IMR-90 (cell line): ENCODE measurements at places on chromosomes 1 and 21. TPM values are rescaled to one million over a fixed set of nuclear protein-coding genes. Genes with fewer than 3 reads are reported as not detected.

The ADAMTS4 gene
- 0.28 and 0.72 TPM in 2 replicates for total RNA-seq

The GRIK3 gene
- not detected in 2 replicates for total RNA-seq

The ASB17 gene
- total RNA-seq: not detected in 2 replicates

The CD1D gene
- not detected in 2 replicates for total RNA-seq

The ETNK2 gene
- total RNA-seq: 24.7 and 26.0 TPM in 2 replicates

The RPE65 gene
- total RNA-seq: under 0.01 TPM in 1 of 2 replicates, not detected in the other

The OLFM3 gene
- total RNA-seq: not detected in 2 replicates

The CYYR1 gene
- not detected in 2 replicates for total RNA-seq

The KRTAP13-4 gene
- not detected in 2 replicates for total RNA-seq

The HAX1 gene
- total RNA-seq: 140 and 146 TPM in 2 replicates

The CHI3L1 gene
- total RNA-seq: 0.28 TPM in 1 of 2 replicates, not detected in the other

The TRAF3IP3 gene
- 0.18 TPM in 1 of 2 replicates, not detected in the other for total RNA-seq

The CLCA2 gene
- under 0.01 and 0.18 TPM in 2 replicates for total RNA-seq

The SPRR2F gene
- not detected in 2 replicates for total RNA-seq

DNA sequence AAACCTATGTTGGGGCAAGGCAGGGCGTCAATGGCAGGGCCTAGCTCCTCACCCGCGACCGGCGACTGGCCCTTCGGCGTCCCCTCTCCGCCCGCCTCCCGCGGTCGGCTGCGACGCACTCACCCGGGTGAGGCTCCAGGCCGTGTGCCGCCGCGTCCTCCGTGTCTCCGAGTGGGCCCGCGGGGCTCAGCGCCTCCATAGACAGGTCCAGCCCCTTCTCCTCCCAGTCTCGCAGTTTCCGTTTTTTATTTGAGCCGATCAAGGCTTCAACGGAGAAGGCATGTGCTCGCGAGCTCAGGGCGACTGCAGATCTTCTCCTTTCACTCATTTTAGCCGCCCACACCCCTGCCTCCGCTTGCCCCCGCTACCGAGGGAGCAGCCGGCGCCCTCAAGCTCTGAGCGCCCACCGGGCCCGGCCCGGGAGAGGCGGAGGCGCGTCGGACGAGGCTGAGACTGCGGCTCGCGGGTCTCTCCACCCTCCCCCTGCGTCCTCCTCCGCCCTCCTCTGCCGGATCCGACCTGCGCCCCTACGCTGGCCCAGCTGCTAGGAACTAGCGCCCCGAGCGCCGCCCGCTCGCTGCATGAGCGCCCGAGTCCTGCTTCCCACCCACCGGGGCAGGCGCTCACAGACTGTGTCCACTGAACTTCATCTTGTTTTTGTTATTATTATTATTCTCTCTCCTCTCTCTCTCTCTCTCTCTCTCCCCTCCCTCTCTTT, 516 bp downstream of the TBX15 start:
- DNase-seq: no peak

DNA sequence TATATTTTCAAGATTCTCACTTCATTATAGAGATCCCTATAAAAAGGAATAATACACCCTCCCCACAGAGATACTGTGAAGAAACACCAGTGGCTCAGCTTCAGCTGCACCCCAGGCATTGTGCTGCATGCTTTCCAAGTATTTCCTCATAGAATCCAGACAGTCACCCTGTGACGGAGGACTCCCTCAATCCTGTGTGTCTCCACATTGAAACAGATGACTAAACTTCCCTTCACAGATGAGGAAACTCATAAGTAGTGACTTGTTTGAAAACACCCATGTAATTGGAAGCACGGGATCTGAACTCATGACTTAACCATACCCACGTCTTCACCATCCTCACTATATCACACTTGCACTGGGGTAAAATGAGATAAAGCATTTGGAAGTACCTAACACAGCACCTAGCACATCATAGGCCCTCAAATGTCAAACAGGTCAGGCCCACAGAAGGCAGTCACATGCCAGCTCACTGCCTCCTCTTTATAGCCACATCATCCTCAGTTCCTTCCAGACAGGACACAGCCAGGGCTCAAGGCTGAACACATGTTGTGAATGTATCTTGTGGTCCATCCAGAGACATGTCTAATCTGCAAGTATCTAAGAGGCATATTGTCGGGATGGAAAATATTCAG, 55.2 kb downstream of the GPR161 start:
- DNase-seq: peak; percentile 93

DNA sequence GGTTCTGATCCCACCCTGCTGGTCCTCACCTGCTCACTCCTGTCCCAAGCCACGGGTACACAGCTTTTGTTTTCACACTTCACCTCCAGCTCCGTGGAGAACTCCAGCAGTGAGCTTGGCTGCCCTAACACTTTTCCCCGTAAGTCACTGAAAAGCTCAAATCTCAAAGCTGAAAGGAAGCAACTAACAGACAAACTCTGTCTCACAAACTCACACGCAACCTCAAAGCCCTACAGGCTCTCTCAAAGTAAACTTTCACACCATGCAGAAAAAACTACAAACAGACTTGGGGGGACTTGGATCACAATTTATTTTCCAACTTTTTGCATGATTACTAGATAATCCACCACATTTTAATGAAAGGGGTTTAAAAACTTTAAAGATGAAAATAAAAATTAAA, 88.3 kb downstream of the AK5 start:
- DNase-seq: peak; percentile 64

- DNase-seq: peak; percentile 33
Measured at GRCh38 chr21:35102488-35103371, 53.6 kb upstream of the RUNX1 start.

DNA sequence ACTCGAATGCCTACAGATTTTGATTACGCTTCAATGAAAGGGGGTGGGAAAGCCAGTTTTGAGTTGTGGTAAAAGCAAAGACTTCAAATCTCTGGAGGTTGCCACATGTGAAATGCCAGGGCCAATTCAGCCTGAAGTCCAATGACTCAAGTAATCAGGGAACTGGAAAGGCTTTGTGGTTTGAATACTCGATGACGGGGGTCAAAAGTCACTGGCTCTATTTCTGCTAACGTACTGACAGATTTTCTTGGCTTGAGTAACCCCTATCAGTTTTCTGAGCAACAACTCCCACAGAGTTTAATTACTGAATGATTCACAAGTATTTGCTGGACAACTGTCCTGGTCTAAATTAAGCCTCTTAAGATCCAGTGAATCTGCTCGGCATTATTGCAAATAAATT, 152.2 kb downstream of the SIPA1L2 start:
- peak; percentile 98 for DNase-seq

DNA sequence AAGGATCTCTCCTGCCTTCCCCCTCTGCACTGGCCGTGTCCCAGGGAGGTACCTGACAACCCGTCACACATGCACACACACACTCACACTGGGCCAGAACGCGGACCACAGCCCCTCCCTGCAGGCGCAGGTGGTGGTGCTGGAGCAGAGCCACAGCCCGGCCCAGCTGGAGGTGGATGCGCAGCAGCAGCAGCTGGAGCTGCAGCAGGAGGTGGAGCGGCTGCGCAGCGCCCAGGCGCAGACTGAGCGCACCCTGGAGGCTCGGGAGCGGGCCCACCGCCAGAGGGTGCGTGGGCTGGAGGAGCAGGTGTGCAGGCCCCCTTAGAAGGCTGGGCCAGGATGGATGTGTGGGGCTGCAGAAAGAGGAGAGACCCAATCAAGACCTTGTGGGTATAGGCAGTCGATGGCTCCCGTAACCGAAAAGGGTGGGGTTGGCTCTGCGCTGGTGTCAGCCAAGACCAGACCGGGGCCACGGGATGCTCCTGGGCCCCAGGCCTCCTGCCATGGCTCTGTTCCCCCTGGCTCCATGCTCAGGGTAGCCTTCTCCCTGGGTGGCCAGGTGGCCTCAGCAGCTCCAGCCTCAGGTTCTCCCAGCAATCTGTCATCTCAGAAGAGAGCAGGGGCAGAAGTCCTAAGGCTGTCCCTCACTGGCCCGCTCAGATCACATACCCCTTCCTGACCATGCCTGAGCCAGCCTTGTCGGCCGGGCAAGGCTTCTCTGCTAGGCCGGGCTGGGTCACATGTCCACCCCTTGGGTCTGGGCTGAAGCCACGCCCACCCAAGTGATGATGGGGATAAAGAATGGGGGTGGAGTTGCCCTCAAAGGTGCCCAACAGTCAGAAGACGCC, 8.9 kb downstream of the MFAP2 start:
- DNase-seq: no peak

DNA sequence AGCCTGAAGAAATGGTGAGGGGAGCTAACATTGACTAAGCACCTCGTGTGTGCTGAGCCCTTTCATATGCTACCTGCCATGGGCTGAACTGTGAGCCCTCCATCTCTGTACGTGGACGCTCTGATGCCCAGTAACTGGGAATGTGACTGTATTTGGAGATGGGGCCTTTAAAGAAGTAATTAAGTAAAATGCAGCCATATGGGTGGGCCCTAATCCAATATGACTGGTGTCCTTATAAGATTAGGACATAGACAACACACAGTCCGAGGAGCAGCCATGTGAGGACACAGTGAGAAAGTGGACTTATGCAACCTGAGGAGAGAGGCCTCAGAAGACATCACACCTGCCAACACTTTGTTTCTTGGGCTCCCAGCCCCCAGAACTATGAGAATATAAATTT, 92.7 kb upstream of the ATP1B1 start:
- no peak for DNase-seq

DNA sequence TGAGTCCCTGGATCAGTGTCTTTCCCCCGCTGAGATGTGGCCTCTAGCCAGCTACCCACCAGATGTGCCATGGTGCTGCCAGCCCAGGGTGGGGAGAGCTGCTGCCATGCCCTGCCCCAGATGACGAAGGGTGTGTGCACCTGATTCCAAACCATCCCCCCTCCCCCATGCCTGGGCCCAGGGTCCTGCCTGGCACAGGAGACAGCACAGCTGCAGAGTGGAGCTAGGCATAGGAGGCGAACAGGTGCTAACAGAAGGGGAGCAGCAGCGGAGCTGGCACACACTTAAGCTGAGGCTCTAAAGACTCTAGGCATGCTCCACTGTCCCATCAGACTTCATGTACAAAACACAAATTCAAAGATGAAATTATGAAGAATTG, 9.0 kb upstream of the LDLRAP1 start:
- no peak for DNase-seq

DNA sequence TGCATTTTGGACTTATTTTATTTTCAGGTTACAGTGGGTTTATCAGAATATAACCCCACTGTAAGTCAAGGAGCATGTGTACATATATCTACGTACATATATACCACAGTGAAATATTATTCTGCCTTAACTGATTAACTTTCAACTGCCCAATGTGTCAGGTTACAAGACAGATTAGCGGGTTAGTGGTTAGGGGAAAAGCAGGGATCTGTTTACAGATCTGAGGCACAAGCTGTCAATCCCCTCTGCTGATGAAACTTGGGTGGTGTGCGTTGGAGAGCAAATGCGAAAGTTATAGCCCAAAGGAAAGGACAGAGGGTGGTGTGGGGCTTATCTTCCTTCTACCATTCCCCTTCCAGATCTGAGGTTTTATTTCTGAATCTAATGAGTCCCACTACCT, 238.2 kb upstream of the KCNK2 start:
- DNase-seq: no peak

GRCh38 chr1:25431955-25432719, 1.4 kb downstream of the MACO1 start:
- no peak for DNase-seq

- peak; percentile 65 for DNase-seq
Measured at GRCh38 chr1:231702804-231703203, 76.2 kb downstream of the DISC1 start.

DNA sequence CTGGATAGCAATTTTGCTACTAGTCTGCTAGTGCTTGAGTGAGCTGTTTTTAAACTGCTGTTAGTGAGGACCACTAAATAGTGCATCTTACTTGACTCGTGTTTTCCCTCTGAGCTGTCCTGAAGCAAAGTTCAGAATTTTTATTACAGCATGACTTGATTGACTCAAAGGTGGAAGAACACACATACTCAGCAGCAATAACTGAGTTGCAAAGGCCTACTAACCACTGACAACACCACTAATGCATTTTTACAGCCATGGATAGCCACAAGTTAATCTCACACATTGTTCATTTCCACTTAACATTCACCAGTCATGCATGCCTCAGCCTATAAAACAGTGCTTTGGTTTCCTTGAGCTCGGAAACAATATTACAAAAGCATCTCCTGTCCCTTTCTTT, 148.7 kb downstream of the RUNX1 start:
- DNase-seq: no peak

GRCh38 chr1:171252482-171252881, 4.2 kb downstream of the FMO1 start:
- no peak for DNase-seq

- DNase-seq: no peak
Measured at GRCh38 chr1:231408528-231409094, 13.5 kb downstream of the EGLN1 start.

DNA sequence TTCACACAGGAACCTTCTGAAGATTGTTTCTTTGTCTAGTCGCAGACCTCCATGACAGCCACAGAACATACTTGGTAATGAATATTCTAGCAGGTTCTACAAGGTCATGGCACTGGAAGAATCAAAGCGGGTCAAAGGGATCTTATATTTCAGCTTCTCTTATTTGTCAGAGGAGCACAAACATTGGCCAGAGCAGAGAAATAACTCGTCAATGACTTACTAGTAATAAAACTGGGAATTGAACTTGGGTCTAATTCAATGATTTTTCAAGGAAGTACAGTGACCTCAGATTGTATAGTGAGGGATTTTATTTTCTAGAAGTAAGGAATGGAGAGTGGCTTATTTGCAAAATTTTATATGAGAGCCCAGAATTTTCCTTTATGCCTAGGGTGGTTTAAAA, 290.8 kb upstream of the PLXNA2 start:
- DNase-seq: no peak

- peak; percentile 58 for DNase-seq
Measured at GRCh38 chr1:159882527-159882862, 17.5 kb downstream of the CFAP45 start.

- DNase-seq: no peak
Measured at GRCh38 chr1:241533326-241534115, 1.3 kb downstream of the KMO start.

DNA sequence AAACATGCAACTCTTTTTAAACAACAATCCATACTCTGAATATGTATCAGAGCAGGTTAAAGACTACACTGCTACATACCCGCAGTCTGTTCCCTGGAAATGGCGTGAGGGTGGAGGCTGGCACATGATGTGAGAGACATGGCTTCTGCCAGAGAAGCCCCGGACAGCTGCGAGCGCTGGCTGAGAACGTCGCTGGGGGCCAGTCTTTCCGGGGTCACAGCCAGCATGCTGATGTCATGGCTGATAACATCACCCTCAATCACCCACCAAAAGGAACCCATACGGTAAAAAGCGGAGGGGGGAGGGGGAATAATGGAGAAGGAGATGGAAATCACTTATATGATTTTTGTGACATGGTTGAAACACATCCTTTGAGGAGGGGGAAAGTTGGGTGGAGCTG, 29.1 kb downstream of the C1orf198 start:
- no peak for DNase-seq

- DNase-seq: no peak
Measured at GRCh38 chr1:7656557-7657215, 114.4 kb upstream of the VAMP3 start.

- DNase-seq: no peak
Measured at GRCh38 chr1:3905953-3906671, 6.0 kb upstream of the C1orf174 start.

GRCh38 chr1:118961156-118961555, 27.0 kb downstream of the TBX15 start:
- DNase-seq: no peak

GRCh38 chr1:34872133-34872503, 12.6 kb upstream of the SMIM12 start:
- DNase-seq: no peak
